Stimulated activated CD8-positive, alpha-beta memory T cell treated with anti-CD3 and anti-CD28 coated beads, Interleukin-7, amount 100 ng/mL, for 48 hours (primary cell): ENCODE measurements at places on chromosomes 6 and 20.

GRCh38 chr20:25022680-25023079 is 30.1 kb upstream of the APMAP start:
- no peak for DNase-seq

DNA sequence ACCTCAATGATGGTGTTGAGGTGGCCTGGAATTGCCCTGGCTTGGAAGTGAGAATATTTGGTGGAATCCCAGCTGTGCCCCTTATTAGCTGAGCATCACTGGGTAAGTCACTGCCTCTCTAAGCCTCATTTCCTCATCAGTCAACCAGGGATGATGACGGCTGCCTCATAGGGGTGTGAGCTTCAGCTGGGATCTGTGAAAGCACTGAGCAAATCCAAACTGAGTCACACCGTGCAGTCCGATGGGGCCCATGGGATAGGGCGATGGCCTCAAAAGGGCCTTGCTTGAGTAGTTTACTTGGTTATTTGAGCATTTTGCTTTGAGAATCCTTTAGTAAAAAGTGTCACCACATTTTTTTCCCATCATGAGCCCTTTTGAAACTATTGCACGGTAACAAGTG is 1.1 kb downstream of the SLC22A1 start:
- no peak for DNase-seq

GRCh38 chr6:41674231-41675000 is 36.1 kb downstream of the MDFI start:
- DNase-seq, result no peak

GRCh38 chr20:43731469-43731868 is 4.7 kb upstream of the GTSF1L start:
- no peak for DNase-seq

DNA sequence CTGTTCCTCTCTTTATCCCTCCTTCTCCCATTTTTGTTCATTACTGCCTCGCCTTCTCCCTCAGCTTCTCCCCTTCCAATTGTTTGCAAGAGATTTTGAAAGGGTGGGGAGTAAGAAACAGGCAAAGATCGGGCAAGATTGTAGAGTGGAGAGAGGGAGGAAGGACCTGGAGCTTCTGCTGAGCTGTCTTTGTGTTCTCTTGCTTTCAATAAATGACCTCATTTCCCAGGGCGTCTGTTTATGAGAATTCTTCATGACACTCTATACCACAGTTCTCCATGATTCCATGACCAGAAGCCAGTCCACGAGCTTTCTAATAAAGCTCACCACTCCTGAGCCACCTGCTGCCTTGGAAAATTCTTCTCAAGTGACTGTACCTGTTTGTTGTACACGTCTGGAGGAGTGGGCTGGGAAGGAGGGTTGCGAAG is 50.0 kb upstream of the PLEKHG1 start:
- no peak for DNase-seq

DNA sequence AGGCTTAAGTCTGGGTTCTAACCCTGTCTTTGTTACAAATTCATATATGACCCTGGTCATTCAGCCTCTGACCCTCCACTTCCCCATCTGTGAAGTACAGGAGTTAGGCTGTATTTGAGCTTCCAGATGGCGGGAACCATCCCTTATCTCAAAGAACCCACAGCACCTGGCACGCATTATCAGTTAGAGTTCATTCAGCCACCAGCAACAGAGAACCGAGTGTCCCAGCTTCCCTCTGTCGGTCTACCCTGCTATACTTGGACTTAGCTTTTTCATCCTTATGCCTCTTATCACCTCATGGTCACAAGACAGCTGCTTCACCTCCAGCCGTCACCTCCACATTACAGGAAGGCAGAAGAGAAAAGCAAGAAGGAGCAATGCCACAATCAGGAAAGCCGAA is 147.8 kb downstream of the EYA2 start:
- no peak for DNase-seq

GRCh38 chr20:61520076-61520892 is 268.2 kb downstream of the CDH4 start:
- DNase-seq, result no peak

DNA sequence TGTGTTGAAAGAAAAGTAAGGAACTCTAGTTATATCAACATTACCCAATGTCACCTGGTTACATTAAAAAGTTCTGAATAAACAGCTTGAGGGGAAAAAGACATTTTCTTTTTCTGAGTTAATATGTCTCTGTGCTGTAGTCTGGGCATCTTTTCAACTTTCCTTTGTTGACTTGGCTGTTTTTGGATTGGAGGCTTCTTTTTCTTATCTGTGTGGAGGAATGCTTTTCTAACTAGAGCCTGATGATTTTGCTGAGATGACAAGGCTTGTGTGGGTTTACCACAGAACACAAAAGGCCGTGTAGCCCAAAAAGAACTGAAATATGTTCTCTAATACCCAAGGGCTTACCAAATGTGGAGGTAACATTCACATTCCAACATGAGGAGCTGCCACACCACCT is 161.8 kb downstream of the KCNQ5 start:
- no peak for DNase-seq

GRCh38 chr6:93177438-93177837 is 241.9 kb downstream of the EPHA7 start:
- DNase-seq, result no peak

- DNase-seq, result no peak
Observed at GRCh38 chr20:52619101-52619500, 353.1 kb upstream of the TSHZ2 start.
